ENCODE measurements at places on chromosomes 2 and 18.

DNA sequence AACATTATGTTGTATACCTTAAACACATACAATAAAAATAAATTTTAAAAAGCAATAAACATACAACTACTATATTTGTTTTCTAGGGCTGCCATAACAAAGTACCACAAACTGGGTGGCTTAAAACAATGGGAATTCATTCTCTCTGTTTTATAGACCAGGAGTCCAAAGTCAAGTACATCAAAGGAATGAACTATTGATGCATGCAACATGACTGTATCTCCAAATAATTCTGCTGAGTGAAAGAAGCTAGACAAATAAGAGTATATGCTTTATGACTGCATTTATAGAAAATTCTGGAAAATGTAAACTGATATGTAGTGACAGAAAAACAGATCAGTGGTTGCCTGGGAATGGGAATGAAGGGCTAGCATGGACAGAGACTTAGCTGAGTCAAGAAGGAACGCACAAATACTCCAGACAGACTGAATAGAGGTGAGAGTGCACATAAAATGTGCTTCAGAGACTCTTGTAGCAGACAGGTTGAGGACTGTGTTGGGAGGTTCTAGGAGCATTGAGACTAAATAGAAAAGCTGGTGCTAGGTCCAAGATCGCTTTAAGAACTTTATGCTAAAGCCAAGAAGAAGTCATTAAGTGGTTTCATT is 11.0 kb upstream of the PLA2R1 start:
- DNase-seq = no peak

- DNase-seq = no peak
Observed at GRCh38 chr2:79638954-79639353, 126.1 kb downstream of the CTNNA2 start.

- DNase-seq = no peak
Observed at GRCh38 chr2:172968061-172968469, 107.6 kb upstream of the MAP3K20 start.

- DNase-seq = no peak
Observed at GRCh38 chr2:117195381-117195780, 619.1 kb upstream of the DDX18 start.

DNA sequence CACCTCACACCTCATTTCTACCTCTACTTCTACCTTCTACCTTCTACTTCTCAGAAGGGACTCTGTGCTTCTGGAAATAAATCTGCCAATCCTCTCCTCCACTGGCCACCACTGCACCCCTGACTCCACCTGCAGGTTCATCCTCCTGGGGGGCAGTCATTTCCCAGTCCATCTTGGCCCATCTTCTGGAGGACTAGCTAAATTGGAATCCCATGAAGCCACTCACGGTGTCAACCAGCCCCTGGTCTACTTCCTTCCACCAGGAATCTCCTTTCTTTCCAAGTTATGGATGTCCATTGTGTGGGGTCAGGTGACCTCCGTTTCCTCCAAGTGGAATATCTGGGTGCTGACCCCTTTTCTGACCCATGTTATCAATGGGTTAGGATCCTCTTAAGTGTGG is 3.9 kb downstream of the WNT10A start:
- DNase-seq = no peak

GRCh38 chr2:69773206-69773605 is 31.3 kb downstream of the ANXA4 start:
- no peak for DNase-seq

GRCh38 chr18:62606106-62606505 is 83.3 kb downstream of the ZCCHC2 start:
- DNase-seq = no peak

GRCh38 chr18:69897397-69898108 is 50.1 kb downstream of the CD226 start:
- no peak for DNase-seq

DNA sequence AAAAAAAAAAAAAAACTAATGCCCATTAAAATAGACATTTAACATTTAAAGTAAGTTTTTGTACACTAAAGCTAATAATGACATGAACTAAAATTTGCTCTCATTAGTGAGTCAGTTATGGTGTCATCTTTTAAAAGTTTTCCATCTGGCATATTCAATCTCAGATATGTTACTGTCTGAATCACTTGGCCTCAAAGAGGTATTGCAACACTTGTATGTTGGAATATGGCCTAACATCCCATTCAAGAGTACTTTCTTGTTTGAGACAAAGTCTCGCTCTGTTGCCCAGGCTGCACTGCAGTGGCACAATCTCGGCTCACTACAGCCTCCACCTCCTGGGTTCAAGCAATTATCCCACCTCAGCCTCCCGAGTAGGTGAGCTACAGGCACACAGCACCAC is 169.7 kb downstream of the TMEM163 start:
- peak; percentile 17 for DNase-seq

DNA sequence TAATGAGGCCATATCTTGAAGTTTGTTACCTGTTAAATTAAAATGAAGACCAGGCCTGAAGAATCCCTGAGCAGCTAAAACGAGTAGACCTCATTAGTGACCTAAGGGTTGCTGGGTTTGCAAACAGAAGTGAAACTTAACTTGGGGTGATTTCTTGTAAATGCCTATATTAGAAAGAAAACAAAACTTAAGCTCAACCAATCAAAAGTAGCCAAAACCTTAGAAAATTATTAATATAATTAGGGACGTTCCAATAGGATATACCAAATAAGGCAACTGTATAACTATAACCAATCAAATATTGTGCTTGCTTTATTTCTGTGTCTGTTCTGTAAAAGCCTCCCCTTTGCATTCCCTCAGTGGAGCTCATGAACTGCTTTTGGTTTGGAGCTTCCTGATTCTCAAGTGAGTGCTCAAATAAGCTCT is 137.9 kb upstream of the VRK2 start:
- no peak for DNase-seq

DNA sequence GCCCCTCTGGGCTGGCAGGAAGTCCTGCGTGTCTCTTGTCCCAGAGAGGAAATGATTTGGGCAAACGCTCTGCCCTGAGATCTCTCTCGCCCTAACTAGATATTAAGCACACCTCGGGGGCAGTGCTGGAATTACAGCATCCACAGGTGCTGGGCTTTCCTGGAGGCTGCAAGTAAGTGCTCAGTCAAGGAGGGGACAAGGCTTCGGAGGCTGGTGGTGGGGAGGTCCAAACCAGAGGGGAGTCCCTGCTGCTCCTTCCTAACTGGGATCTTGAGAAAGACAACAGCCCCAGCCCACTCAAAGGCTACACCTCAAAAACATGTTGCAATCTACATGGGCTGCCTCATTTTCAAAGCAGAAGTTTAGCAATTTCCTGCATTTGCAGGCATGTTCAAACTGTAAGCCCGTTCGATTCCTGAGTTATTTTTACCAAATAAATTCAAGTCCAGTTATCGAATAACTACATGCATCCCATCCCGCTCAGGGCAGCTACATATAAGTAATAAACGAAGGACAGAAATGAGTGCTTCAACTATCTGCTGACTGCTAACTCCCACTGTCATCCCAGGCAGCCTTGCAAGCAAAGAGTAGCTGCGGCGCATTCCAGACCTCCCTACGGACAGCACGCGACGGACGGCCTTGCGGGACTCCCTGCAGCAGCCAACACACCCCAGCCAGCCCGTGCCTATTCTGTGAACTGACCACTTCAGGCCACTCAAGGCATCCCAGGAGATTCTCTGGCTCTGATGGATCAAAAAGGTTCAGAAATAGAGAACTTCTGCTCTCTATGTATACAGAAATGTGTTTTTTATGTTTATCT is 27.5 kb downstream of the ZNF516 start:
- no peak for DNase-seq

- no peak for DNase-seq
Observed at GRCh38 chr2:160473468-160474318, 19.9 kb downstream of the RBMS1 start.

DNA sequence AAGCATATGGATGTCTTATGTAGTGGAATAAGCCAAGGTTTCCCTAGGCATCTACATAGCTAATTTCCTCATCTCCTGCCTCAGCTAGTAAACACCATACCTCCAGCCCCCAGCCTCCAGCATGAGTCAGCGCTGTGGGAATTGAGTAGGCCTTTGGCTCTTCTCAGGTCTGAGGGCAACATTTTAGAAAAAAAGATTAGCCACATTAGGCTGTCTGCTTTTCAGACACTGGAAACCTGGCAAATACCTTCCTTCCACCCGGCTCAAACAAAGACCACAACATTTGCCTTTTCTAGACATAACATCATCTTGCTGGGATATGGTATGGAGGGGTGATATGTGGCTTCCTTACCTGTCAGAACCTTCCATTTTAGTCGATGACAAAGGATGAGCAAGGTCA is 6.1 kb upstream of the CCDC195 start:
- peak; percentile 15 for DNase-seq

- DNase-seq = no peak
Observed at GRCh38 chr2:120044336-120044735, 31.5 kb downstream of the EPB41L5 start.

- no peak for DNase-seq
Observed at GRCh38 chr2:10985260-10985659, 73.5 kb downstream of the KCNF1 start.

DNA sequence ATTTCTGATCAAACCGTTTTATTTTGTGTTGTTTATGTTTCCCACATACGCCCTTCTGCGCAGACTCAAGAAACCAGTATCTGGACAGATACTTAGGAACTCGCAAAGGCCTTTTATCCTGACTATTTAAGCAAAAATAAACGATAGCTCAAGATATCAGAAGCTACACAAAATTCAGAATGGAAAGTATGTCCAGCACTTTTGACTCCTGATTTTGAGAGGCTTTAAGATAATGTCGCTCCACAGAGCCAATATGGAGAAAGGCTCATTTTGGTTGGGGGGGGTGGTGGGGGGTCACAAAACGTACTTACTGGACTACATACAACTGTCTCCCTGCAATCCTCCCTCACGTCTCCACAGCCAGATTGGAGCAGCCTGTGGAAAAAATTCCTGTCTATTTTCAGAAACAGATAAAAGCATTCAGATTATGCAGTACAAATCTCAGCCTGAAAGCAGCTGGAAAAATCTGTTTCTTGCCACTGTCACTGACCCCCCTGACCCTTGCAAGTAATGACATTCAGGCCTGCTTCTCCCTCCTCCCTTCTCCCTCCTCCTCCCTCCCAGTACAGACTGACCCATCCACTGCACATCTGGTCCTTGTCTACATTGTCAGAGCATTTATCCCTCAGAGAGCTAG is 34.9 kb upstream of the LCLAT1 start:
- DNase-seq = no peak

DNA sequence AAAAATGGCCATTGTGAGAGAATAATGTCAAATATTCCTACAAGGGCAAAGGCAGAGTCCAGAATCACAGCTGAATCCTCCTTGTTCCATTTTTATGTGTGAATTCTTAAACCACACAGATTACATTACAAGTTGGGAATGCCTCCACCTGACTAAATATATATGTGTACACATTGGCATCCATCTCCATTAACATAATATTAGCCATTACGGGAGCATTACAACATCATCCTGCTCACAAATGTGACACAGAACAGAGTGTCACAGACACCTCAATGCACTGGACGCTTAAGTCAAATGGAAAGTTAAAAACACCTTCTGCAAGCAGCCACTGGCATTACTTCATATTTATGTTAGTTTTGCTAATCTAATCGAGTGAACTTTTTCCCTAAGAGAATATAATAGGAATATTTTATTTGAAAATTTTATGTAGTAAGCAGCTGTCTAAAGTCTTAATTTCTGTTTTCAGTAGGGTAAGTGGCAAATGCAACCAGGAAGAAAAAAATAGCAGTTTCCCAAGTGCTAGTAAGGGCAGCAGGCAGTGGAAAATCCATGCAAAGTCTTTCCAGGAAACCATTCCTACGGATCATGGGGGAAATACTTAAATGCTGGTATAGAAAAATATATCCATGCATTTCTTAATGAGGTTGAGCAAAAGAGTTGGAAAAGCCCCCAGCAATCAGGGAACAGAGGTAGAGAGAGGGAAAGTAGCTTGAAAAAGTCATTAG is 255.6 kb downstream of the OSR1 start:
- no peak for DNase-seq

DNA sequence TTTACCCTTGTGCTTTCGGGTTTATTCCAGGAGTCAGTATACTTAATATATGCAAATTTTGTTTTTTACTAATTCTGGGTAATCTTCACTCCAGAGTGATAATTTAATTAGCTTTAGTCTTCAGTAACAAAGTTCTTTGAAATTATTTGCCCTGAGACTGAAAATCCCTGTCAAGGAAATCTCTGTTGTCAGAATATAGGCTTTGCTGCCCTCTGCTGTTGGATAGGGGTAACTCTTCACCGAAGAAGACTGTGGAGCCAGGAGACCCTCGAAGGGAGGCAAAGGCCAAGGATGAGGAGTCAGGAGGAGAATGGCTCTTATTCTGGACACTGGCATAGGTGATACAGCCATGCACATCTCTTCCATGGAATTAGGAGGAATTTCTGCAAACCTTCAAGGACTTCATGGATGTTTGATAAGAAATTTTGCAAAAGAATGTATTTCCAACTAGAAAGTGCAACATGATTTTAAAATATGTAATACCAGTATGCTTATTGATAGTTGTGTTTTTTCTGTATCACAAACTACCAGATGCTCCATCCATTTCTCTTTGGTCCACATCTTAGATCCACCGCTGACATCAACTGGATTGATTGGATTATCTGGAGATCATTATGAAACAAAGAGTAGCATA is 182.3 kb downstream of the RDH14 start:
- DNase-seq = no peak

GRCh38 chr2:189425676-189426075 is 15.6 kb upstream of the WDR75 start:
- DNase-seq = no peak

DNA sequence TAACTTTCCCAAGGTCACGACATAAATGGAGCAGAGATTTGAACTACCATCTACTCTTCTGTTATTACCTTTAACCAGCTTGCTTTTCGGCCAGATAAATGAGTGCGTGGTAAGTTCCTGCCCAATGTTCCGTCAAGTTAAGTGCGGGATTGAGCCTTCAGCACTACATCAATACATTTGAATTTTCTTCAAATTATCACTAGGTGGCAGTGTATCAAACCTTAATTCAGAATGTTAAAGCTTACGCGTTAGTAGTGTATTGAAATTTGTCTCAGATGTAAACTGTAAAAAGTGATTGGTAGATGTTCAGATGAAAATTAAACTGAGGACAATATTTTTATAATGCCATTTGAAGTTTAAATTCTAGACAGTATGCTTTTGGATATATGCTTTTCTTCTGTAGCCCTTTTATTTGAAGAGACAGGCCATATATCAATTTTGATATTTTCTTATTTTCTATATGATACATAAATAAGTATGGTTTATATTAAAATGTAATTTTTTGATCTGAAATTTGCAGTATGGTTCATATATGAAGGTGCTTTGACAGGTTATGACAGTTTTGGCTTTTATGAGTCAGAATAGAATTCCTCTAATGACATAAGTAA is 681.3 kb downstream of the ADCYAP1 start:
- DNase-seq = no peak

DNA sequence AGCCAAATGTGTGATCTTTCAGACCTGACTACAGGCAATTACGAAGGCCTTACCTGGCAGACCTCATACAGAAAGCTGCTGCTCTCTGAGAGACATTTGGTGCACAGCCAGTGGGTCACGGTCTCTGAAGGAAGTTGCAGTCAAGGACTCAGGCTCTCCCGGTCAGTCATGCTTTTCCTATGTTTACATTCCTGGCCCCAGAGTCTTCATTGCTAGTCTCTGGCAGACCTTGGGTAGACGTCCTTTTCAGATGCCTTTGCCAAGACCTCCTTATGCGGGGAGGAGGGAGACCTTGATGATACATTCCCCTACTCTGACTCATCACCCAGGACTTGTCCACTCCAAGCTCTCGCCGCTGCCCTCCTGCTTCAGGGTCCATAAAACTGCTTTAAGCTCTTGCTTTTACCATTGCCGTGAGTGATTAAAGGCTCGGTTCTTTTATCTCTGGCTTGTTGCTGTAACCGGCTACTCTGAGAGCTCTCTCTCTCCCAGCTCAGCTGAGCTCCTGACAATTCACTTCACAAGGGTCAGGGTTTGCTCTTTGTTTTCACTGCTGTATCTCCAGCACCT is 62.0 kb upstream of the SLC35F5 start:
- peak; percentile 100 for DNase-seq
